Activated CD4-positive, alpha-beta T cell treated with anti-CD3 and anti-CD28 coated beads for 36 hours (primary cell): ENCODE measurements at places on chromosomes 5 and 9.

DNA sequence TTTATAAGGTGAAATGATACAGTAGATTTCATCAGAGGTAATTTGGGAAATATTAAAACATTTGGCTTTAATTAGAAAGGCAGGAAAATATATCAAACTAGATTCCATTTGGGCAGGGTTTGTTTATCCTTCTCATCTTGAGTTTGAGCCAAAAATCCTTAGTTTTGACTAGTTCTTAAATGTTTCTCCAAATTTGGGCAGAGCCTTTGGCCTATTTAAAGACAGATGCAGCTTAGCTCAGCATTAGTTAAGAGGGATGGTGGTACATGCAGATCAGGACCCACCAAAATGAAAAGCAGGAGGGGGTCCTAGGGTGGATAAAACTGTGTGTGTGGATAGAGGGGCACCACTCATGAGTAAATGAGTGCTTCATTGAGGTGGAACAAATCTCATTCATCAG lies 20.3 kb upstream of the ARRDC3 start:
- DNase-seq = no peak

GRCh38 chr5:66757834-66758371 lies 161.7 kb downstream of the MAST4 start:
- DNase-seq = no peak

- no peak for DNase-seq
These were observed 133.0 kb downstream of the WNK2 start for GRCh38 chr9:93316726-93317494.

DNA sequence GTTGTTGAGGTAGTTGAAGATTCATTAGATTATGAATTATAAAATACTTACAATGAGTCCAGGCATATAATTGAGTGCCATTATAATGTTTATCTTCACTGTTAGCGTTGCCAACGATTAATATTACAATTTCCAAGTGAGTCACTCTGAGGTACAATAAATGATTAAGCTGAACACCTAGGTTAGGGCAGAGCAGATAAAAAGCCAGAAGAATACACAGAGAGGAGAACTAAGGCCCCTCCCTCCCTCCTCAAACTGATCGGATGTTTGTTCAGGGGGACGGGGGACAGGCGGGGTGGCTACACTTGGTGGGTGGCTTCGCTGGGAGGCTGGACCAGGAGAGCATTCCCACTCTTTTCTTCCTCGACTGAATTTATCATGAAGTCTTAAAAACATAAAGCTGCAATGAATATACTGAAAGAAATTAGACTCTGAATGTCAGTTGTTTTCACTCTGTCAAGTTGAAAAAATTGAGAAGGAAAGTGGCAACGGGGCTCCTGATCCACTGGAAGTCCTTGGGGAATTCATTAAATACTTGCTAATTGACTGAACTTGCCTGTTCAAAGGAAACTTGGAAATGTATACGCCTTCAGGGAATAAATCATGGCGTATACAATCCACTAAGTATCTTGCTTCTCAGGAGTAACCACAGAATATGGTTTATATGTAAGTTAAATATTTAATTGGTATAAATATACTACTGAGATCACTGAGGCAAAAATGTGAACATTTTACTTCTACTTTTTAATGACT lies 198.1 kb downstream of the TSSK1B start:
- no peak for DNase-seq

DNA sequence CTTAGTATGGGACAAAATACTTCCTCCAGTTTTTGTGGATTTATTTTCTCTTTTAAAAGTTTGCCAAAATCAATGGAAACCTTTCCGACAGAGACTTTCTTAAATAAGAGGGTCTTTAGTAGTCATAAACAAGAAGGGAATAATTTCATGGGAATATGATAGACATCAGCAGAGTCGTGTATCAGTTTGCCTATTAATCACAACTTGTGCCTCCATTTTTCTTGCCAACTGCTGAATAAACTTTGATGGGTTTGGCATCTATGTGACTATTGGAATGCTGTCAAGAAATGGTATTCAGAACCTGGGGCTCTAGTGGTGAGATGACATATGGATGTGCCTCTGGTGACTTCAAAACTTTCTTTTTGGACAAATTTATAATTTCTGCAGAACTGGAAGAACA lies 1668.2 kb downstream of the MAT2B start:
- no peak for DNase-seq

GRCh38 chr5:16935231-16936149 lies 598 bp downstream of the MYO10 start:
- peak; percentile 63 for DNase-seq

DNA sequence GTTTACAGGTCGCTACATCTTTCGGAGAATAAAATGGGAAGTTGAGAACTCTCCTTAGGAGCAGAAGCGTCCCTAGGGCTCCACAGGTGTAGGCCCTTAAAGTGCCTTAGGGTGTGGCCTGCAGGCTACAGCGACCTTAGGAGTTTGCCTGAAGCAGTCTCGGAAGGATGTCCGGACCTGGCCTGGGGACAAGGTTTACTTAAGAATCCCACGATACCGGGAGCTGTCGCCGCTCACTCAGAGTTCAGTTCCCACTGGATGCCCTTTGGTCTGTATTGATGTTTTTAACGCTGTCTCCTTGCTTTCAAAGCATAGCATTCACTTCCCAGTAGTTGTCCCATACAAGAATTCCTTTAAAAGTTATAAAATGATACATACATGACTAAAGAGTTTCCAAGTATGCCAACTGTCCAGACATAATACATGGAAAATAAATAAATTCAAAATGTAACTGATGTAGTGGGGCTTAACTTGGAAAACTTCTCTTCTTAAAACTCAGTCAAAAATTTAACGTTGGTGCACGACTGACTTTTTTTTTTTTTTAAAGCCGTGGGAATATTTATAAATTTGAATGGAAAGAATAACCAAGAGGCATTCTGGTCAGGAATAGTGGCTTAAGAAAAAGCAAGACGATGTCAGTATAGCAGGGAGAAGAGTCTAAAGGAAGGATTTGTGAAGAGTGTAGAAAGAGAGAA lies 848 bp downstream of the RAD50 start:
- DNase-seq = peak; percentile 52

- DNase-seq = no peak
These were observed 20.8 kb downstream of the PAPPA start for GRCh38 chr9:116174347-116174746.

DNA sequence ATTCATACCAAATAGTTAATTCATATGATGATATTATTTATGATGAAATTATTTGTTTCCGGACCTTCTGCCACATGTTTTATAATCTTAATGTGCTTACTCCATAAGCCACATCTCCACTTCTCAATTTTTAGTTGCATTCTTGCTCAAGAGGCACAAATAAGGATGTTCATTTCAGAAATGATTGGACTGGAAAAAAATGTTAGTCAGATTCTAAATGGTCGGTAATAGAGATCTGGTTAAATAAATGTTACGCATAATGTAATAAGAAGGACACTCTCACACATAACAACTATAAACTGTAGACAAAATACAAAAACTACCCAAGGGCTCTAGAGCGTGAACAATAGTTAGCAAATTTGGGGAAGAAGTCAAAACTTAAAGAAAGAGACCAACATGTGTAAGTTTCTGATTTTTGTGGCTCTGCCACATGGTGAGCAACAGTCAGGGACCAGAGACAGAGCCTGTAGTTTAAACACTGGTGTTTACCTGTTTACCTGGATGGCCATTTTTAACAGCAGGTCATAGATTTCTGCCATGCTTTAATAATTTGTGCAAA lies 554.3 kb upstream of the CLINT1 start:
- no peak for DNase-seq

DNA sequence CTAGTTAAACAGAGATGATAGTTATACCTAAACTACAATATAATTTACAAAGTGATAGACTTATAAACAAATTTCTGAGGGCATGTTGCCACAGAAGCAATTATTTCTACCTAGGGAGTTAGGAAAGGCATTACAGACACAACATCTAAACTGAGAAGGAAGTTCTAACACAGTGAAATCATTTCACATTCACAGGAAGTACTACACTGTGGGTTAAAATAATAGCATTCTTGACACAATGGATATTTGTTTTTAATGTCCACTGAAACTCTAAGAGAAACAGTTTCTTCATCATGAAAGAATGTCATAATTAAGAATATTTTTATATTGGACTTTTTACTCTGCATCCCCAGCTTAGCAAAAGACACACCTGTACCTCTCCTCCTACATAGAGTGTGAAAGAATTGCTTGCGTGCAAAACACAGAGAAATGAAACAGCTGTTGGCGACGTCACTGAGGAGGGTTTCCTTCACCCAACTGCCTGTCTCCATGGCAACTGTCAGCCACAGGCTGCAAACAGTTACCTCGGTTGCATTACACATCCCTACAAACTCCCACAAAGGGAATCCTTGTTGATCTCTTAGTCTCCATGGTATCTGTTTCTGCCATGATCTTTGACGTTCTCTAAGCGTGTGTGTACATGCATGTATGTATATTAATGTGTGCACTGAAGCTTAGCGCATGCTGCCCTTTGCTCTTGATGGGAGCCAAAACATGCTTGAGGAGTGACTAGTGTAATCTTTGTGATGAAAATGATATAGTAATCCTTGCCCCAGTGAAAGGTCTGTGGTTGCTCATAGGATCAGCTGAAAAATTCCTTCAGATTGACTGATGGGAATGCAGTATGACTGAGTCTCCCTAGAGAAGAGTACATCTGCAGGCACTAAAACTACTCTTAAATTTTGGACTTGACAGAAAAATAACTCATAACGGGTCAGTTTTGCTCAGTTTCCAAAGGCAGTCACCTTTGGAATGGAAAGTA lies 168.5 kb downstream of the ACTL7B start:
- no peak for DNase-seq

DNA sequence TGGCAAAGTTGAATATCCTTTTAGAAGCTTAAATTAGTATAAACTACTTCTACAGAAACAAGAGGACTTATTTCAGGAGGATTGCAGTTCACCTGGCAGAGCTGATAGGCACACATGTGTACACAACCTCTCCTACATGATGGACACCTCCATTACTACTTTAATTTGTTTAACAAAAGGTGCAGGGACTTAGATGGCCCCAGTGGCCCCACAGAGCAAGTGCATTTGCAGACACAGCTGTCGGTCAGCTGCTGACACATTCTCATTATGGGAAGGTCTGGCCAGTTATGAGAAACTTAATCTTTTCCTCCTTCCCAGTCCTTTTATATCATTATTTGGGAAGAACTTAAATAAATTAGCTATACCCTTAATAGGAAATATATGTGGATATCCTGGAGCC lies 28.3 kb downstream of the TDRD7 start:
- no peak for DNase-seq

GRCh38 chr9:80649001-80649420 lies 1040.3 kb downstream of the TLE1 start:
- no peak for DNase-seq

- DNase-seq = no peak
These were observed 13.9 kb downstream of the SLC31A2 start for GRCh38 chr9:113164536-113165300.

GRCh38 chr9:126722922-126723806 lies 81.7 kb upstream of the ZBTB43 start:
- DNase-seq = peak; percentile 86

- DNase-seq = no peak
These were observed 111.5 kb downstream of the ICE1 start for GRCh38 chr5:5533927-5534326.

DNA sequence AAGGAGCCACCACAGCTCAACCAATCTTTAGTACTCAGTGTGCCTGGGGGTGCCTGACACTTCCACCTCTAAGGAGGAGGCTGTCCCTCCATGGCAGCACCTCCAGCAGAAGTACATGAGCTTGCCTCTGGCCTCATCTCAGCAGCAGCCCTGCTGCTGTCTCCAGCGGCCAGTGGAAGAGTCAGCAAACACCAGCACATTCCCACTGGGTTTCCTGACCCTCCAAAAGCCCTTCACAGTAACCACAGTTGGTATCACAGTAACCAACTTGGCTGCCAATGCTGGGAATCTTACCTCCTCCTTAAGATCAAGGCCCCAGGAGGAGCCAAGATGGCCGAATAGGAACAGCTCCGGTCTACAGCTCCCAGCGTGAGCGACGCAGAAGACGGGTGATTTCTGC lies 29.4 kb downstream of the FSTL4 start:
- DNase-seq = no peak

DNA sequence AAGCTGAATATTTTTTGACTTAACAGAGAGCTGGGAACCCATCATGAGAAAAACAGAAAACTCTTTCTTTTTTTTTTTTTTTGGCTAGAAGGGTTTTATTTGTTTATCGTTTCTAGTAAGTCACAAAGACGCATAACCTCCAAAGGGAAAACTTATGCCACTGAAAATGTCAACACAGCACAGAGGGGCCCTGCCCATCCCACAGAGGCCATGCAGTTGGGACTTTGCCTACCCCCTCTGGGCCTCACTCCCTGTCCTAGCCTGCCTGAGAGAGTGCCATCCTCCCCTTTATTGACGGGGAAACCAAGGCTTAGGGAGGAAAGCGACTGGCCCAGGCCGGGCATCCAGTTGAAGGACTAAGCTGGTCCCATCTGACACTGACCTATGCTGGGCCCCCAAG lies 74.7 kb downstream of the VAV2 start:
- no peak for DNase-seq

DNA sequence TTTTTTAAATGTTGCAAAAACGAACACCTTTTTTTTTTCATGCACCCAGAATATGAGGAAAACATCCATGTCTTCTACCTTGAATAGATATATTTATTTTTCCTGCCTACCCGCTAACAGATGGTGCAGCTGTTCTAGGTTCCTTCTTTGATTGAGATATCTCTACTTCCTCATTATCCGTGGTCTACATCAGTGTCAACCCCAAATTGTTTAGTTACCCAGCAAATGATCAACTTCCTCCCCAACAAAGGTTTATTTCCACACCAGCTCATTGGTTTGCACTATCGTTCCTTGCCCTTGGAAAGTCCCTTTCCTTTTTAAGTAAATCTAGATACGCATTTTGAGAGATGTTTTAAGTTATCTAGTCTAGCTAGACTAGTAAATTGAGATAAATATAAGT lies 166.4 kb downstream of the PRR16 start:
- no peak for DNase-seq

DNA sequence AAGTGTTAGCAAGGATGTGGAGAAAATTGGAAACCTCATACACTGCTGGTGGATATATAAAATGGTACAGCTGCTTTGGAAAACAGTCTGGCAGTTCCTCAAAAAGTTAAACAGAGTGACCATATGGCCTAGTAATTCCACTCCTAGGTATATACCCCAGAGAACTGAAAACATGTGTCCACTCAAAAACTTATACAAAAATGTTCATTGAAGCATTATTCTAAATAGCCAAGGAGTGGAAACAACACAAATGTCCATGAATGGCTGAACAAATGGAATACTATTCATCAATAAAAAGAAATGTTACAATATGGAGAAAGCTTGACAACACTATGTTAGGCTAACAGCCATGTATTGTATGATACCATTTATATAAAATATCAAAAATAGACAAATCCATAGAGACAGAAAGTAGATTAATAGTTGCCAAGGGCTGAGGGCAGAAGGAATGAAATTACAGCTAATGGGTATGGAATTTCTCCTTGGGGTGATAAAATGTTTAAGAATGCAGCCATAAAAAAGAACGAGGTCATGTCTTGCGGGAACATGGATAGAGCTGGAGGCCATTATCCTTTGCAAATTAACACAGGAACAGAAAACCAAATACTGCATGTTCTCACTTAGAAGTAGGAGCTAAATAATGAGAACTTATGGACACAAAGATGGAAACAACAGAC lies 33.6 kb upstream of the FBP1 start:
- no peak for DNase-seq

- DNase-seq = no peak
These were observed 36.1 kb downstream of the PRRX2 start for GRCh38 chr9:129701549-129701948.
